DND-41 (cell line): ENCODE measurements at places on chromosomes 5 and 9.

DNA sequence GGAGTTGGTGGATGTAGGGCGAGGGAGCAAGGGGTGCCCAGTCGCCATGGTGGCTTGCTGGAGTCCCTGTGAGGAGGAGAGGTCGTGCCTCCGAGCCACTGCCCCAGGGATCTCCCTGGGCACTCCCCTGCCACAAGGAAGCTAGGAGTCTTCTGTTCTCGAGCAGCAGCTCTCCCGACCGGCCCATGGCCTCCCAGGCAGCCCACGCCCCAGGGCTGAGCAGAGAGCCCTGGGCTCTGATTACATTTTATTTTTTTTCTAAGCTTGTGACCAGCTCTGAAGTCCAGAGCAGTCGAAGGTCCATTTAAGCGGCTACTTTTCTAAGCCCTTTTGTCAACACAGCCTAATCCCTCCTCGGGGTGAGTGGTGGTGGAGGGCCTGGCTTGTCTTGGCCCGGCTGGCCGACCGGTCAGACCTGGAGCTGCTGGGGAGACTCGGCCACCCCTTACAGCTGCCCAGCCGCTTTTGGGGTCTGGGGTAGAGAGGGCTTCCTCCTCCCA lies 2.1 kb downstream of the RXRA start:
- no peak for DNase-seq
- peak overlapping the region; percentile 62; the same call in 1 of the 2 replicates for H3K4me3 ChIP-seq
- H3K4me1 ChIP-seq = peaks cover 20% of the 10 kb centered on the region
- H3K27ac ChIP-seq = no peak overlapping the region
- no peaks in the 10 kb centered on the region for H3K36me3 ChIP-seq

- no peaks in the 10 kb centered on the region for H3K27me3 ChIP-seq
- H3K27ac ChIP-seq = no peak overlapping the region
- H3K4me1 ChIP-seq = peaks cover 34% of the 10 kb centered on the region
Observed at GRCh38 chr9:137243626-137244485, 2.8 kb downstream of the TUBB4B start.

DNA sequence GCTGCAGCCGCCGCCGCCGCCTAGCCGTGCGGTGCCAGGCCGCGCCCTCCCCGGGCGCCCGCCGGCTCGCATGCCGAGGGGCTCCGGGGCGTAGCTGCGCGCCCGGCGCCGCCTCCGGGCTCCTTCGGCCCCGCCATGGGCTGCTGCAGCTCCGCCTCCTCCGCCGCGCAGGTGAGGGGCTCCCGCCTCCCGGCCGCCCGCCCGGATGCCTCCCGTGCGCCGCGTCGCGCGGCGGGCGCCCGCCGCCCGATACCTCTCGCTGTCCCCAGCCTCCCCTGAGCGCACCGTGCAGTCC lies 230 bp downstream of the SLC44A1 start:
- no peak for DNase-seq
- H3K36me3 ChIP-seq = no peaks in the 10 kb centered on the region
- peaks cover 17% of the 10 kb centered on the region for H3K27me3 ChIP-seq
- peaks cover 40% of the 10 kb centered on the region for H3K4me1 ChIP-seq
- peak overlapping the region; percentile 45; the same call in 1 of the 2 replicates for H3K4me3 ChIP-seq

- H3K4me1 ChIP-seq = no peaks in the 10 kb centered on the region
- H3K36me3 ChIP-seq = no peaks in the 10 kb centered on the region
- H3K4me3 ChIP-seq = no peak overlapping the region
- no peak for DNase-seq
- no peaks in the 10 kb centered on the region for H3K27me3 ChIP-seq
- no peak overlapping the region for H3K27ac ChIP-seq
Observed at GRCh38 chr9:4890929-4891328, 94.1 kb upstream of the JAK2 start.

DNA sequence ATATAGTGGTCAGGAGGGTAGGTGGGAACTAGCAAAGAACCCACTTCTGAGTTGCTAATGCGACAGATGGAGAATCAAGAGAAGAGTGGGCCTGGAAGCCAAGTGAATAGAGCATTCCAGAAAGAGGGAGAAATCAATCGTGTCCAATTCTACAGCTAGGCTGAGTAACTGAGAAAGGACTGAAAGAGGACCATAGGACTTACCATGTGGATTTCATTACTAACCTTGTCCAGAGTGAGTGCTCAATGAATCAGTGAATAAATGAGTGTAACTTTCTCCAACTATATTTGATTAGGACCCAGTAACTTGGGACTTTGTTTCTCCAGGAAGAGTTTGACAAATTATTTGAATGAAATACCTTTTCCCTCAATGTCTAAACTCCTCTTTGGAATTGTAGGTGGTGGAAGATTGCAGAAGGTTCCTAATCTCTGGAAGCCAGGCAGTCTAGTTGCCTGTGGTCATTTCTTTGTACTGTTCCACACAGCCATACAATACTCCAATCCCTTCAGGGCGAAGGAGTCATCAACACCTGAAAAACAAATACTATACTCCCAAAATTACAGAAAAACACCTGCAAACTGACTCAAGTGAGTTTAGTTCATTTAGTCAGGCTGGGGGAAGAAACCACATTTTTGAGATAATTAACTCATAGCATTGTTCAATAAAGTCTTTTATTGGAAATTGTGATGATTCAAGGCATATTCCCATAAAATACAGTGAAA lies 2.6 kb upstream of the F2RL1 start:
- DNase-seq = no peak
- H3K36me3 ChIP-seq = no peaks in the 10 kb centered on the region
- H3K27ac ChIP-seq = no peak overlapping the region
- no peaks in the 10 kb centered on the region for H3K4me1 ChIP-seq

GRCh38 chr5:81774374-81774773 lies 23.5 kb upstream of the SSBP2 start:
- H3K27ac ChIP-seq = no peak overlapping the region
- no peak for DNase-seq
- no peaks in the 10 kb centered on the region for H3K27me3 ChIP-seq
- peaks cover 15% of the 10 kb centered on the region for H3K4me1 ChIP-seq

DNA sequence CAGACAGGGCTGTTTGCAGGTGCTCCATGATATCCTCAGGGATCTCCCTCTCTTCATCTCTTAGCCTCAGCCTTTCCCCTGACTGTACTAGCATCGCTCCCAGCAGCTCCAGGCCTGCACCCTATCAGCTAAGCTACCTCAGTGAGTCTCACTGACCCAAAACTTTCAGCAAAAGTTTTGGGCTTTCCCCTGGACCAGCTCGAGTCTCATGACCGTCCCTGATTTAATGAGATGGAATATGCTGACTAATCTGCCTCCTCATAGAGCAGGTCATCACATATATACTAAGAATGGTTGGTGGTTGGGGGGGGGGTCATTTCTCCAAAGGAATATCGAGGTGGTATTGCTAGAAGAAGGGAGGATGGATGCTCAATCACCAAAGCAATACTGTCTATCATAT lies 151.5 kb downstream of the NR3C1 start:
- H3K4me1 ChIP-seq = no peaks in the 10 kb centered on the region
- DNase-seq = no peak
- H3K36me3 ChIP-seq = no peaks in the 10 kb centered on the region
- no peak overlapping the region for H3K4me3 ChIP-seq
- H3K27me3 ChIP-seq = no peaks in the 10 kb centered on the region

- H3K4me3 ChIP-seq = no peak overlapping the region
- H3K27ac ChIP-seq = no peak overlapping the region
- no peak for DNase-seq
- no peaks in the 10 kb centered on the region for H3K36me3 ChIP-seq
Observed at GRCh38 chr5:170223360-170223759, 9.4 kb upstream of the C5orf58 start.

GRCh38 chr5:13990896-13991295 lies 46.4 kb upstream of the DNAH5 start:
- H3K36me3 ChIP-seq = no peaks in the 10 kb centered on the region
- H3K27me3 ChIP-seq = no peaks in the 10 kb centered on the region
- no peak overlapping the region for H3K27ac ChIP-seq
- no peak overlapping the region for H3K4me3 ChIP-seq
